ENCODE measurements at places on chromosomes 7 and 10. TPM values are rescaled to one million over a fixed set of nuclear protein-coding genes. Genes with fewer than 3 reads are reported as not detected.

DNA sequence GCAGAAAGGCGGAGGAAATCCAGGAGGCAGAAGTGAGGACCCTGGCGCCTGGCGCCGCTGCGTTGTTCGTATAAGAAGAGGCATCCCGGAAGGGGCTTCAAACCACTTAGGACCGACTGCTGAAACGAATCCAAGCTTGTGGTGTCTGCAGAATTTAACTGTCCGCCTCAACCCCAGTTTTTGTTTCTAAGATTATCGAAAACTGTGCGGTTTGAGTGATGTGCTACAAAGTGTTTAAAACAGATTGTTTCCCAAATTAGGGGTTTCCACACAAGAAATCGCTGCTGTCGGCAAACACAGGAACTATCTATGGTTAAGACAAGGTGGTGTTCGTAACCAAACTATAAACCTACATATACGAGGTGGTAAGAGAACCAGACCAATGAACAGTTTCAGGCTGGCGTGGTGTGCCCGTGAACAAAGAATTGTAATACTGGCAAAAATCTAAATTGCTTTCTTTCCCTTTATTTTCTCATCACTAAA lies 835 bp upstream of the DGKI start:
- no peak for DNase-seq

GRCh38 chr7:129831424-129832058 lies 121.2 kb downstream of the UBE2H start:
- no peak for DNase-seq

- peak; percentile 52 for DNase-seq
Observed at GRCh38 chr7:4700577-4701235, 18.6 kb downstream of the FOXK1 start.

DNA sequence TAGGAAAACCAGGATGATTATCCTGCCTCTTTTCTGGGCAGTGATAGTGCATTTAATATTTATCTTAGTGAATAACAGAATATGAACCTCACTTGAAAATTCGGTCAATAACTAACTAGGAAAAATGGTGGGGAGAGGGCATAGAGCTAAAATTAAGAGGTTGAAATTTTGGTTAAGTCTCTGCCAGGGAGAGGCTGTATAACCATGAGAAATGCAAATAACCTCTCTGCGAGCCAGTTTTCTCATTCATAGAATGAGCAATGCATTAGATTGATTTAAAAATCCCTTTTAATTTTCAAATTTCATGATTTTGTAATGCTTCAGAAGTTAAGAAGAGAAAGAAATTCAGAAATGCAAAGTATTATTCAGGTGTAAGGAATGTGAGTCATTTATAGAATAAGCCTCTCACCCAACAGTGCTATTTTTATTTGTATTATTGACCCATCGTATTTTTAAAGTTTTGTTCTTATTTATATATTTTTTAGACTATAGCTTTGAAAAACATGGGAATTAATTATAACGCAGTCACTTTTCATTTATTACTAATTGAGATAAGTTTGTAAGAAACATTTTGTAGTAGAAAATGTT lies 104.7 kb downstream of the PHF14 start:
- DNase-seq, result no peak

DNA sequence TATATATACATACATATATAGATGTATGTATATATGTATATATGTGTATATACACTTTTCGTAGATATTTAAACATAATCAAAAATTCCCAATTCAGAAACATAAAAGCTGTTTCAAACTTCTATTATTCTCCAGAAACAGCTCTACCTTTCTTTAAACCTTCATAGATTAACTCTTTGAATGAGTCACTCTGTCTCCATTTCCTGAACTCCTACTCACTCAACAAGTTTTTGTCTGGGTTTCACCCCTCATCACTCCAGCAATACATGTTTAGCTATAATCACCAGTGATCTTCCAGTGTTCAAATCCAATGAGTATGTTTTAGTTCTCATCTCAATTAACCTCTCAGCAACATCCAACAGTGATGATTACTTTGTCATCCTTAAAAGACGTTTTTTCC lies 9.6 kb downstream of the DGKB start:
- no peak for DNase-seq

DNA sequence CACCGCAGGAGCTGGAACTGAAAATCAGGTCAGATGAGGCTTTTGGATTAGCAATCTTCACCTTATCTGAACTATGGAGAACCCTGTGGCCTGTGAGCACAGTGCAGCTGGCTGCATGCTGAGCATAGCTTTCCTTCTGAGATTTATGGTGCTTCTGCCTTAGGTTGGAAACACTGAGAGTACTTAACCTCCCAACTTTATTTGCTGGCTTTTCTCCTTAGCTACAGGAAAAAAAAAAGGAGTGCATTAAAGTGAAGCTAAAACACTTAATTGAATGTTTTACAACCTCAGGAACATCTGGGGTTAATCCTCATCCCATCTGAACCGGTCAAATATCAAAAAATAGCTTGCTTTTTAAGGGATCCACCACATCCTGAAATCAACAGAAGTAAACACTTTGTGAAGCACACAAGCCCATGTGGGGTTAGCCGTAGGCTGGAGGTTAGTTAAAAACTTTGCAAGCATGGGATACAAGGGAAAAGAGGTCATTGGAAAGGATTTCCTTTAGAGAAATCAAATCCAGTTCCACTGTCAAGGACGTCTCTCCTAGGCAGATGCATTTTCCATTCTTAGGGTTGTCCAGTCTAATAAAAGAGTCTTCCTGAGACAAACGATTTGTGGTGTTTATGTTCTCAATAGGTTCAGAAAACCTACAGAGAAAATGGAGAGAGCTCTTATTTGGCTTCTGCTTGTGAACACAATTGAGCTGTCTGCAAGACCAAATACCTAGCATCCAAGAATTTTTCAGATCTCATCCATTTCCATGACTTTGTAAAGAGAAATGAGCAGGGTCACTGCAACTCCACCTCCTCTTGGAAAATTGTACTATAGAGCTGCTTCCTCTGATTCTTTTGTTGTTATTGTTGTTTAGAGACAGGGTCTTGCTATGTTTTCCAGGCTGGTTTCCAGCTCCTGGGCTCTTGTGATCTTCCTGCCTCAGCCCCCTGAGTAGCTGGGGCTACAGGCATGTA lies 470.4 kb upstream of the IGFBP3 start:
- no peak for DNase-seq

DNA sequence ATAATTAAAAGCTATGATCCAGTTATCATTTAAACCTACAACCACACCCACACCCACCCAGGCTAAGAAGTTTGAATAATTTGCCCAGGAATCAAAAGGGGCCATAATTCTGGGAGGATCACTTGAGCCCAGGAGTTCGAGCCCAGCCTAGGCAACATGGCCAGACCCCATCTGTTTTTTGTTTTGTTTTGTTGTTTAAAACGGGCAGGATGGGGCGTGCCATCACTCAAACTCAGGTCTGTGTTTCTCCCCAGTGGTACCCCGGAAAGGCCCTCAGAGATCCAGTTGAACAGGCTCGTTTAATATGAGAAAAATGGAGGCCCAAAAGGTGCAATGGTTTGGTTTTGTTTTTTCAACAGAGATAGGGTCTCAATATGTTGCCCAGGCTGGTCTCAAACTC lies 23.3 kb downstream of the HSPB1 start:
- DNase-seq, result no peak

GRCh38 chr7:144474800-144475615 lies 71.5 kb upstream of the NOBOX start:
- no peak for DNase-seq

GRCh38 chr10:62386356-62387320 lies 12.5 kb downstream of the ZNF365 start:
- no peak for DNase-seq

DNA sequence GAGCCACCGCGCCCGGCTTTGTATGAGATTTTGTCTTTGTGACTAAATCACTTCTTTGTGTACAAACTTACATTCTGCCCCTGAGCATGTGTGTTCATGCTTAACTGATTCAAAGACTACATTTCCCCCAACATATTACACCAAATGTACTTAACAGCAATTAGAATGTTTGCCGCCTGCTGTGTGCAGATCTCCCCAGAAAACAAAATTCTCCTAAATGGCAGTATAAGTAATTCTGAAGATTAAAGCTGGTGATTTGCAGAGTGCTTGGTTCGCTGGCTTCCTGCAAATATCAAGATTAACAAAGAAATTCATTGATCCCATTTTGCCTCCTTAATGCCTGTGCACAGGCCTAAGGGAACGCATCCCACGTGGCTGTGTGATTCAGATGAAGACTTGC lies 230.3 kb downstream of the GALNT17 start:
- no peak for DNase-seq

DNA sequence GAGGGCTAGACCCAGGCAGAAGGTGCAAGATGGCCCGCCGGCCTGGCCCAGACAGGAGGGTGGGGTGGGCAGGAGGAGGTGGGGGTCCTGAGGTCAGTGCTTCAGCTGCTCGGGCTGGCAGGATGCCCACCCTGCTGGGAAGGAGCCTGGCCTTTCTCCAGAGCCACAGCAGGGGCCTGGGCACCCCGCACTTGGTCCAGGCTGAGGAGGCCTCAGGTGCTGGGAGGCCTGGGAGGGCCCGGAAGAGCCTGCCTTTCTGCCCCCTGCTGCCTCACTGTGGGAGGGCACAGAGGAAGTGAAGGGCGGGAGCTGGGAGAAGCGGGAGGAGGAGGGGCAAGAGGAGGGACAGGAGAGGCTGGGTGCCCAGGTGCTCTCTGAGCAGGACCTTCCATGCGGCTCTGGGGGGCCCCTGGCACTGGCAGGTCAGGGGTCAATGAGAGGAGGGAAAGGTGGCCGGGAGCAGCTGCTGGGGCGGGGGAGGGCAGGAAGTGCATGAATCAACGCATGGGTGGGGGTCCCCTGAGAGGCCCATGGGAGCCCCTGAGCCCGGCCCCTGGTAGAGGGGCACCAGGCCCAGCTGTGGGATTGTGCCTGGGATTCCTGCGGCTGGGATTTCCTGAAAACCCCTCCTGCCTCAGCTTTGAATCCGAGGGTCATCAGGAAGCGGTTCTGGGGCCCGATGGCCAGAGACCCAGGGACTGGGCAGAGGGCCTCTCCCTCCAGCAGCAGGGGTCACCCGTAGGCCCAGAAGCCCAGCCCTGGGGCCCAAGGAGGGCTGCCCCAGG lies 49.9 kb downstream of the PWWP2B start:
- peak; percentile 91 for DNase-seq

GRCh38 chr10:35465673-35466072 lies 129.4 kb downstream of the CCNY start:
- DNase-seq, result no peak

GRCh38 chr10:89301232-89301631 lies 614 bp upstream of the IFIT2 start:
- DNase-seq, result no peak

GRCh38 chr7:29567174-29567573 lies 3.5 kb downstream of the PRR15 start:
- DNase-seq, result no peak

DNA sequence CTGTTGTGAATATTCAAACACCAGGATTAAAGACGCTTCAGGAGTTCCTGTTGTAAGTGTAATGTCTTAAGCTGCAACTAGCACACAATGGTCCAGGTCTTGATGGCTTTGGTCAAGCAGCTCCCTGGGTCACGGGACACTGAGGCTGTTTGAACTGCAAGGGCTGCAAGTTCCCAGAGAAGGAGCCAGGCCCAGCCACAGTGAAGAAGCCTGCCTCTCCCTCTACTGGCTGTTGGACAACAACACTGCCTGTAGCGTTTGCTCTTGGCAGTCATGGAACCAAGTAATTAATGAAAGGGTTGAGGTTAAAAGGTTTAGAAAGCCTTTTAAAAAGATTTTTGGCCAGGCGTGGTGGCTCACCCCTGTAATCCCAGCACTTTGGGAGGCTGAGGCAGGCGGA lies 31.9 kb upstream of the GUSB start:
- no peak for DNase-seq

DNA sequence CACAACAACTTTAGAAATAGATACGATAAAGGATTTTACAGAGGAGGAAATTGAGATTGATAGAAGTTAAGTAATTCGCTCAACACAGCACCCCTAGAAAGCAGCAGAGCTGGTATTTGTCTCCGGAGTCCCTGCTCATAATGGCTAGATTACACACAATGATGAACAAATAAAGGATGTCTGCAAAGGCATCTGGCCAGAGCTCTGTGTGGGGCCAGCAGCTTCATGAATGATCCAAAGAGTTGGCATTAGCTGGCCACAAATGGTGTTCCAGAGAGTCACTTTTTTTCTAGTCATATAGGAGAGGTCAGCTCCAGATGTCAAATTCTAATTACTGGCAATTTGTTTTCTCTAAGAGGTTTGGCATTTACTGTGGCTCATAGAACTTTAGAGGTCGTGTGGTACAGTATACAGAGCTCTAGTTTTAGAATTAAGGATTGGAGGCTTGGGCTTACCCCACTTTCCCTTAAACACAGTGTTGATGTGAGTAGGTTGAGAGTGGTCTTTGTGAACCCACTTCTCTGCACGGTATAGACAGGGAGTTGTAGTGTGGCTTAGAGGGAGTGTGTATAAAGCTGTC lies 186.2 kb downstream of the BICC1 start:
- DNase-seq, result no peak

DNA sequence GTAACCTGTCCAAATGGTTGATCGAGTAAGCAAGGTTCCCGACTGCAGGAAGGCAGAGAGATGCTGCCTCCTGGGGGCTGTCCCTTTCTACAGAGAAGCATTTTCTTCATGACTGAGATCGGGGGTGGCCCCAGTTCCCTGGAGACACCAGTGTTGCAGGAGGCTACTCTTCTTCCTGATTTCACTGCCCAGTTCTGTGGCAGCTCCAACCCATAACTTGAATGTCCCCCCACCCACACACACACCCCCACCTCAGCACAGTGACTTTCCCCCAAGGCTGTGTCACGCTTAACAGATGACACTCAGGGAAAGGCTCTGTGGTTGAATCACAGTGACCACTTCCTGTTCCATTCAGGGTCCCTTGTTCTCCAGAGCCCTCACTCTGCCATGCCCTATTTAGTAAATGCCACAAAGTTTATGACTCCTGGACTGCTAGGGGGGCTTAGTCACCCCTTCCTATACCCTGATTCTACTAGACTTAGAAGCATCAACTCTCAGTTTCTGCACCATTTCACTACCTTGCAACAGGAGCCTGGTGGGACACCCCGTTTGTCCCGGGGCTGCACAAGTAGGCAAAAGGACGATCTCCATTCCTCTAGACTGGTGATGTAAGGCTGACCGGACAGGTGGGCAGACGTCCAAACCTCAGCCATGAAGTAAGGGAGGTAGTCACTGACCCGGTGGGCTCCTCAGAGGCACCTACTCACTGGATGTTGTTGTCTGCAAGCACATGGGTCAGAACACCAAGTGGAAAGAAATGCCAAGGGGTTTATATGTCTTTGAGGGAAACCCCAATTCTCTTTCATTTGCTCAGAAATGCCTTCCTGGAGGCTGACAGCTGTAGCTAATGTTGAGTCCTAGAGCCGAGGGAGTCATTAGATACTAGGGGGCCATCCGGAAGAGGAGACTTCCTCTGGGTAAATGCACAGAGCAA lies 31.3 kb upstream of the SMC3 start:
- DNase-seq, result peak; percentile 91

- DNase-seq, result no peak
Observed at GRCh38 chr7:36406156-36406555, 16.5 kb downstream of the ANLN start.

GRCh38 chr7:80450621-80451308 lies 61.1 kb downstream of the GNAT3 start:
- no peak for DNase-seq

- no peak for DNase-seq
Observed at GRCh38 chr7:145916776-145917175, 199.8 kb upstream of the CNTNAP2 start.

Gene GDF10
- total RNA-seq, result 0.50 TPM

Gene NUTM2A
- total RNA-seq, result 0.17 TPM

Gene ZNF680
- 13.0 TPM for total RNA-seq

Gene ITGB1
- 113 TPM for total RNA-seq

Gene ANKRD61
- total RNA-seq, result 0.17 TPM

Gene KCNMA1
- total RNA-seq, result not detected

Gene DEPP1
- total RNA-seq, result 0.40 TPM

Gene FGFR2
- total RNA-seq, result 0.05 TPM

Gene LEP
- not detected for total RNA-seq

Gene SPDYE2
- total RNA-seq, result not detected
